Activated effector memory CD4-positive, alpha-beta T cell treated with anti-CD3 and anti-CD28 coated beads, Interleukin-2, amount 50 U/mL, for 16 hours (primary cell): ENCODE measurements at places on chromosomes 2 and 18.

GRCh38 chr2:41851554-41851953 lies 196.3 kb upstream of the PKDCC start:
- DNase-seq: no peak

GRCh38 chr2:1350111-1350510 lies 63.2 kb upstream of the TPO start:
- DNase-seq: no peak

DNA sequence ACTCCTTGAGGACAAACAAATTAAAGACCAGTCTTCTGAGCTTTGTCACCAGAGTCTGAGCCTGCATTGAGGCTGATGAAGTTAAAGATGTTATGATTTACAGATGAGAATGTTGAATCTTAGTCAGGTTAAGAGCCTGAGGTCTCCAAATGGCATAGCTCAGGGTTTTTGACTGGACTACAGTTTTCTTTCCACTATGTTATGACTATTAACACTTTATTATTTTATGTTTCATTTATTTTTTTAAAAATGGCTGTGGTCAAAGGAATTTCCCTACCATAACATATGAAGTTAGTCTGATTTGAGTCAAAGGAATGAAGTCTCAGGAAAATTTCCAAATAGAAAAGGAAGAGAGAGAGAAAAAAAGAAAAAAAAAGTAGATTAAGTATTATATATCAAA lies 39.7 kb upstream of the CWC22 start:
- DNase-seq: no peak

- DNase-seq: no peak
Observed at GRCh38 chr2:164717000-164717803, 95.9 kb upstream of the GRB14 start.

- DNase-seq: no peak
Observed at GRCh38 chr2:210287301-210287700, 27.7 kb downstream of the MYL1 start.

- no peak for DNase-seq
Observed at GRCh38 chr2:228444161-228444560, 262.7 kb upstream of the SPHKAP start.

DNA sequence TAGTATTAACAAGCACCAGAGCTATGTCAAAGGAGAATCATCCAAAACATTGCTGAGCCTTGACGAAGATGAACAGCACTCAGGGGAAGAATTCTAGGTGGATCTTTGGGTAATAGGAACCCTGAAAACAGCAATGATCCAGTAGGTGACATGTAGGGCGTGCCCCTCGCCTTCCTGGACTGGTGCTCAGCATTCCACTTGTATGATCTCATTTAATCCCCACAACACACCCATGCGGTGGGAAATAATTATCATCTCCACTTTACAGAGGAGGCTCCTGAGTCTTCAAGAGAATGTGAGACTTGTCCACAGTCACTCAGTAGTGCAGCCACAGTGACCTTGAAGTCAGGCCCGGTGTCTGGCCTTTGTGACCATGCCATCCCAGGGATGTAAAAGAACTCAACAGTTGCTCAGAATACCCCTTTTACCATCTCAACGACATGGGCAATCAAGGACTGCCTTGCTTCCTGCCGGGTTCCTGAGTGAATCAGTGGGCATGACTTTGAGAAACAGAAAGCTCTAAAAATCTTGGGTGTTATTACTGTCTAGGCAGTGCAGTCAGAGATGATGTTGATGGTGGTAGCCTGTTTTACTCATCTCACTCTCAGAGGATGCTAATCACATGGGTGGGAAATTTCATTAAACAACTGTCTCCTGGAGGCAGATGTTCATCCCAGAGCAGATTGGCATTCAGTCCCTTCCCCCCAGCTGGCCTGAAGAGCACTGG lies 161.6 kb downstream of the BCL11A start:
- DNase-seq: no peak

- no peak for DNase-seq
Observed at GRCh38 chr18:58975781-58976180, 111.1 kb downstream of the ZNF532 start.

- DNase-seq: no peak
Observed at GRCh38 chr18:7778181-7778580, 211.1 kb downstream of the PTPRM start.

DNA sequence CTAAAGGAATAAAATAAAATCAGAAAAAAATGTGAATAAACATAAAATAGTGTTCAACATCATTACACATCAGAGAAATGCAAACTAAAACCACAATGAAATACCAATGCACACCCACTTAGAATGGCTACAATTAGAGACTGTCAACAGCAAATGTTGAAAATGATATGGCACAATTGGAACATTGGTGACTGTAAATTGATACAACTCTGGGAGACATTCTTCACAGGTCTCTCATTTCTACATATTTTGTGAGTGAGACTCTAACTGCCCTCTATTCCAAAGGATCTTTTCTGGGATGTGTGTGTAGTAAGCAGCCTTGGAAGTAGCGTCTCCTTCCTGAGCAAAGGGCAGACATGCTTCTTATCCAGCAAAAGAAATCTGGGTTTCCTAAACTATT lies 323.0 kb downstream of the FBXO15 start:
- DNase-seq: no peak

- peak; percentile 44 for DNase-seq
Observed at GRCh38 chr2:239555571-239555905, 154.7 kb upstream of the HDAC4 start.

GRCh38 chr2:73008766-73009135 lies 62.8 kb downstream of the SFXN5 start:
- DNase-seq: peak; percentile 50

DNA sequence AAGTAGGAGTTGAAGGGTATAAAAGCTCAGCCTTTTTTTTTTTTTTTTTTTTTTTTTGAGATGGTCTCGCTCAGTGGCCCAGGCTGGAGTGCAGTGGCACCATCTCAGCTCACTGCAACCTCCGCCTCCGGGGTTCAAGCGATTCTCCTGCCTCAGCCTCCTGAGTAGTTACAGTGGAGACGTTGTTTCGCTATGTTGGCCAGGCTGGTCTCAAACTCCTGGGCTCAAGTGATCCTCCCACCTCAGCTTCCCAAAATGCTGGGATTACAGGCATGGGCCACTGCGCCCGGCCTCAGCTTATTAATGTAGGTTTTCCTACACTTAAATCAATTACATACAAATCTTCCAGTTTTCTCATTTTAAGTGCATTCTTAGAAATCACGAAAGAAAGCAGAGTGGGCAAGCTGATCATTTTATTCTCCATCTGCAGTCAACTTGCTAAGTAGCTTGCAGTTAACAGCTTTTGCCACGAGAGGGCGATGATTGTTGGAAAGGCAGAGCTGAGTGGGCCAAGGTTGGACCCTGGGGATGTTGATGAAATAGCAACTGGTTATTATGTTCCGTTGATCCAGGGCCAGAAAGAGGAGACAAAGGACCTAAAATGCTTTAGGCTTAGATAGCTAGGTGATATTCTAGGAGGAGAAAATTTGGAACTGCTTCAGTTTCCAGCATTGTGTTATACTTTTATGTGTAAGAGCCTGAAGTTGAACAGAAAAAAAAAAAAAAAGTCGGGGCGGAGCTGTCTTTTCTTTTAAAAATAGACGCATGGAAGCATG lies 234.4 kb upstream of the EPAS1 start:
- DNase-seq: peak; percentile 85

DNA sequence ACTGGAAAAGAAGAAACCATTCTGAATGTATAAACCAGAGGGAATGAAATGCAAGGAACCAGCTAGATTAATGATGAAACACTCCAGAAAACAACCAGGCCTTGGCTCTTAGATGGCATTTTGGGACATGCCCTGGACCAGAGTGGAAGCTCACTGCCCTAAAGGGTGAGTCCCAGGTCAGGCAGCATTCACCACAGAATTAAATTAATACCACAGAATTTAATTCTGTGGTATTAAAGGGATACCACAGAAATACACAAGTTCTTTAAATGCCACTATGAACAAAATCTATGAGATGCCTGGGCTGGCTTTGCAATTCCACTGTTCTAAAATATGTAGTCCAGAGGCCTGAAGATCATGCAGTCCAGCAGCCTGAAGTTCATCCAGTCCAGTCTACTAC lies 122.3 kb upstream of the KYNU start:
- DNase-seq: no peak

DNA sequence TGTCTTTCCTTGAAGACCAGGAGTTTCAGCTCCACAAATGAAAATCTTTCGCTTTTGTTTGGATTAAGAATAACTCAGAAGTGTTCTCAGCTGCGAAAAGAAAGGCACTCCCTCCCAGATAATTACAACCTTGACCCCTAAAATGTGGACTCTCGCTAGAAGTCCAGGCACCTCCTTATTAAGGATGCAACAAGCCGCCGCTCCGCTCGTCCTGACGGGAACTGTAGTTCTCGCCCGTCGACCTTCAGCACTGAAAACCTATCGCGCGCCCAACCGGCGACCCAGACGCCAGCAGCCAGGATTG lies 559 bp downstream of the IMMT start:
- no peak for DNase-seq

DNA sequence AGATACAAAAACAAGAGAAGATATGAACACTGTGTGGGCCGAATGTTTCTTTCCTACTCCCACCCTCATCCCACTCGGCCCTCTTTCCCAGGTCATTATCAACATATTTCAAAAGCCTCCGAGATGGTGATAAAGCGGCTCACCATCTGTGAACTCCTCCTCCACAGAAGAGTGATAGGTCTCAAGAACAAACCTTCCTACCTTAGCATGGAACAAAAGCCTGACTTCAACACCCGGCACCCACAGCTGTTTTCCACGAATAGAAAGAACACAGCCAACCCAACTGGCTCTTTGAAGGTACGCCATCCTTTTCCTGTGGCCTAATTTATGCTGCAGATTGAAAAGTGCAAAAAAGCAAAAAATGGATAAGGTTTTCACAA lies 28.8 kb downstream of the BCL2 start:
- peak; percentile 74 for DNase-seq

- no peak for DNase-seq
Observed at GRCh38 chr2:177964892-177965291, 107.7 kb downstream of the PDE11A start.

- peak; percentile 82 for DNase-seq
Observed at GRCh38 chr2:112182581-112183034, 44.4 kb downstream of the FBLN7 start.

- DNase-seq: no peak
Observed at GRCh38 chr2:176128982-176129796, at the start of gene HOXD8. Gene HOXD8 (plus strand): TSS chr2:176129705. CDS start chr2:176130367, 662 bp downstream.

DNA sequence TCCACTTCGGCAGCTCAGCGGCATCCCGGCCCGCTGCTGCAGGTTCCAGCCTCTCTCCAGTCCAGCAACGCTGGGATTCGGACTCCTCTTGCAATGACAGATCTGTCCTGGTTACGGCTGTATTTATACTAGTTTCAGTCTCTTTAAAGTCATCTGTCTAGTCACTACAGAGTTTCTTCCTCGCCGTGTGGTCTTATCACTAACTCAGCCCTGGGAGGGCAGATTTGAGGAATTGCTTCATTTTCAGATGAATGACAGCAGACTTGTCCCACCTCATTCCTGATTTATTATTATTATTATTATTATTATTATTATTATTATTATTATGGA lies 2.2 kb downstream of the KLHL29 start:
- DNase-seq: no peak

- DNase-seq: no peak
Observed at GRCh38 chr18:37445368-37445767, 120.2 kb downstream of the CELF4 start.

GRCh38 chr2:216299588-216299987 lies 72.7 kb downstream of the MARCHF4 start:
- no peak for DNase-seq

DNA sequence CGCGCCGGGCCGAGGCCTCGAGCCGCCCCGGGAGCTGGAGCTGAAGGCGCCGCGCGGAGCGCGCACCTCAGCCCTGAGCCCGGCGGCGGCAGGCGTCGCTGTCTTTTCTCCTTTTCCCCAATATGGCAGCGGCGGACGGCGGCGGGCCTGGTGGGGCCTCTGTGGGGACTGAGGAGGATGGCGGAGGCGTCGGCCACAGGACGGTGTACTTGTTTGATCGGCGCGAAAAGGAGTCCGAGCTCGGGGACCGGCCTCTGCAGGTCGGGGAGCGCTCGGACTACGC lies 369 bp downstream of the SMCHD1 start:
- DNase-seq: no peak

- DNase-seq: no peak
Observed at GRCh38 chr2:20159411-20160070, 65.4 kb downstream of the SDC1 start.

- DNase-seq: no peak
Observed at GRCh38 chr2:2688254-2688653, 357.2 kb upstream of the MYT1L start.

DNA sequence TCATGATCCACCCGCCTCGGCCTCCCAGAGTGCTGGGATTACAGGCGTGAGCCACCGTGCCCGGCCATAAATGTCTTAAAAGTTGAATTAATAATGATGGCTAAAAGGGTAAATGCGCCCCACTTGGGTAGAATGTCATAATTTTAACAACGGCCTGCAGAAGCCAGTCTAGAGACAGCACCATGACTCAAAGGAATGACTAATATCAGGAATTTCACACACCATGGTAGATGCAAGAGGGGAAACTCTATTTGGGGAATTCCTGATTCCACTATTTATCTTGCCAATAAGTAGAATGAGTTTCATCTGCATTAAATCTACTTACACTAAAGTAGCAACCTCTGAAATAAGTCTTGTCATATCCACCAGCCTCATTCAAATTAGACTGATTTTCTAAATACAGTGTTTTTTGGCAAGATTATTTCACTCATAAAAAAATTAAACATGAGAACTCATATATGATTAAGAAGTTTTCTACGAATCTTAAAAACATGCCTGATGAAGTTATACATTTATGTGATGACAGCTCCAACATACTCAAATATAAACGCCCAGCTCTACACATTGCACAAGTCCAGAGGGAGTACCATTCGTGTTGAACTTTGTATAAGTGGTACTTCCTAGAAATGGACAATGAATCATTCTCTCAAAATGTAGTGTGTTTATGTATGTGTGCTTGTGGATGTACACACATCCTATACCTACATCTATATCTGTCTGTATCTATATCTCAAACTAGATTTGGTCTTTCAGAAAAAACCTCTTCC lies 309.7 kb downstream of the IRS1 start:
- no peak for DNase-seq

DNA sequence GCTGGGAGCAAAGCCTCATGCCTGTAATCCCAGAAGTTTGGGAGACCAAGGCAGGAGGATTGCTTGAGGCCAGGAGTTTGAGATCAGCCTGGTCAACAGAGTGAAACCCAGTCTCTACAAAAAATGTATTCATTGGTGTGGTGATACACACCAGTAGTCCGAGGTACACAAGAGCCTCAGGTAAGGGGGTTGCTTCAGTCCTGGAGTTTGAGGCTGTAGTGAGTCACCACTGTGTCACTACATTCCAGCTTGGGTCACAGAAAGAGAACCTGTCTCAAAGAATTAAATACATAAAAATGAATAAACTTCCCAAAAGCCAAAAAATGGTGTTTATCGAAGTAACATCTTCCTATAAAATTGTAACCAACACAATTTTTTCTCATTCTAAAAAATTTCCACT lies 568.1 kb upstream of the LINC00305 start:
- no peak for DNase-seq

GRCh38 chr2:3348767-3349166 lies 28.9 kb downstream of the EIPR1 start:
- no peak for DNase-seq

GRCh38 chr18:48728204-48728833 lies 189.5 kb downstream of the CTIF start:
- no peak for DNase-seq
